ENCODE measurements at places on chromosomes 12 and 14.

DNA sequence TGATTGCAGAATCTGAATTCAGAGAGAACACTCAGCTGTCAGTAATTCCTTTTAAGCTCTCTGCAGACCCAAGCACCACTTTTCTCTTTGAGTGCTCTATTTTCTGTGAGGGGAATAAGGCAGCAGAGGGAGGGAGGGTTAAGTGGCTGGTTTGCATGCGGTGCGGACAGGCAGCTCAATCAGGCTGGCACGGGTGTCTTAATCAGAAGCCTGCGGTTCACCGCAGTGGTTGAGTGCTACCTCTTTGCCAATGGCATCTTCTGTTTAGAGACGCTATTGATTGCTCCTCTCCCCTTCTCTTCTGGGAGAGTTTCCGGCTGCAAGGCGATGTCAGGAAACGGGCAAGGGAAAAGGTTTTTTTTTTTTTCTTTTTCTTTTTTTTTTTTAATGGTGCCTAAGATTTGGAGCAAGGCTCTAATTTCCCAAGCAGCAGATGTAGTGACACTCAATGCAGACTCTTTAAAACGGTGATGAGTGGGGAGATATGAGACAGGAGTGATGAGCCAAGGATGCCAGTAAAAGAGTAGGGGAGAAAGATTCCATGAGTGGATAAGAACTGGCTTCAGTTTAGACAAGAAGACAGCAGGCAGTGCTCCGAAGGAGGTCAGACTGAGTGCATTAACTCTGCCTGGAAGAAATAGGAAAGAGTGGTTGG lies 533.7 kb upstream of the SEL1L start:
- DNase-seq: no peak

DNA sequence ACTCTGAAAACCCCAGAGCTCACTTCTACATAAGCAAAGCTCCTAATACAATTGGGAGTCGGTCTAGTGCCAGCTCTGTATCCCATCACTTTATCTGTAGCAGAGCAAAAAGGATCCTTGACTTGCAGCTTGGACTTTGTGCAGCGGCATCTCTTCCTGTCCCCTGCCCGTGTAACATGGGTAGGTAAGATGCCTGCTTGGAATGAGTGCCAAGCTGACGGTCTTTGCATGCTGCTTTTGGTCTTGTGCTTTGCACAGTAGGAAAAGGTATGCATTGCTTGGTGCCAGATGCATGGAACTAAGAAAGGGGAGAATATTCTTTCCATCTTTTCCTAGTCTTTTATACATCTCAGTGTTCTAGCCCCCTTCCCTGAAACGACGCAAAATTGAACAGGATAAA lies 6.9 kb upstream of the PLEKHH1 start:
- DNase-seq: no peak

DNA sequence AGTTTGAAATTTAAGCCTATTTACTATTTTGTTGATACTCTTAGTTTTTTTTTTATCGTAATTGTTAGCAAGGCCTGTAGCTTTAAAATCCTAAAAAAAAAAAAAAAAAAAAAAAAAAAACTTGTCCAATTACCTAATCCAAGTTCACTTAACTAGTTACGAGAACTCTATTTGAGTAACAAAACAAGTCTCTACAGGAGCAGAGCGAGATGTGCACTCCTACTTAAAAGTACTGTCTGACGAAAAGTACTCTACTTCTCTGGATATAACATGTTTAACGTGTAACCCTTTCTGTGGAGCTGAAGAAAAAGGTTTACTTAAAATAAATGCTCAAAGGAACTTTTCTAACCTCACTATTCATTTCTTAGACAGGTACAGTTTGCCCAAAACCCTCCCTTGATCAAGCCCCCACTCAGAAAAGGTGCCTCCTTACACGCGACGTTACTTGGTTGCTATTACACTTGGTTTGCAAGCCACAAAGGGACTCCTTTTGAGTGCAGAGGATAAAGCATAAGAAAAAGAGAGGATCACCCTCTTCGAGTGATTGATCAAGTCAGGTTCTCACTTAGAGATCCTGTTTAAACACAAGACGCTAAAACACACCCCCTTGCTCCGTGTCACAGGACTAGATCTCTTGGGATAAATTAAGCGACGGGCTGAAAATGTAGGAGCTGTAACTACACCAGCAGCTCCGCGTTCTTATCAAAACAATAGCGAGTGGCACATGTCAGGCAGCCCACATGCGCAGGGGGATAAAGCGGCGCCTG lies 2.2 kb downstream of the BAZ1A start:
- DNase-seq: no peak

GRCh38 chr12:93778306-93778705 lies 101.1 kb downstream of the CRADD start:
- no peak for DNase-seq

DNA sequence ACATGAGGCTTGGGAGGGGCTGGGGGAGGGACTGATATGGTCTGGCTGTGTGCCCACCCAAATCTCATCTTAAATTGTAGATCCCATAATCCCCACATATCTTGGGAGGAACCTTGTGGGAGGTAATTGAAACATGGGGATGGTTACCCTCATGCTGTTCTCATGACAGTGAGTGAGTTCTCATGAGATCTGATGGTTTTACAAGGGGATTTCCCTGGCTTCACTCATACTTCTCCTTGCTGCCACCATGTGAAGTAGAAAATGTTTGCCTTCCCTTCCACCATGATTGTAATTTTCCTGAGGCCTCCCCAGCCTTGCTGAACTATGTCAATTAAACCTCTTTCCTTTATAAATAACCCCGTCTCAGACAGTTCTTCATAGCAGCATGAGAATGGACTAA lies 362.9 kb downstream of the PCNX1 start:
- DNase-seq: no peak

DNA sequence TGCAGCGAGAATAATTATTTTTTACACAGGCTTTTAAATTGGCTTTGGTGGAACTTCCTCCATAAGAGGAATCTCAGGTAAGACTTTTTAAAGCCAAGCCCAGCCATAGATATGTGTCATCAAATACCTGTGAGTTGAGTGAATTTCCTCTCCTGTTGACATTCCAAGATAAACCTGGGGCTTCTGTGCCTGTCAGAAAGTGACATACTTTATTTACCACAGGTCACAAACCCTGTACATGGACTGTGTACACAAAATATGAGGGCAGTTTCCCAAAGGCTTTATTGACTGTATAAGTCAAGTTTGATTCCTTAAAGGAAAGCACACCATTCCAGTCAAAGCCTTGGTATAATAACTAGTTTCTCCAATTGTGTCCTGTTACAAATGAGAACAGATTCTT lies 25.9 kb upstream of the SRSF5 start:
- DNase-seq: no peak

DNA sequence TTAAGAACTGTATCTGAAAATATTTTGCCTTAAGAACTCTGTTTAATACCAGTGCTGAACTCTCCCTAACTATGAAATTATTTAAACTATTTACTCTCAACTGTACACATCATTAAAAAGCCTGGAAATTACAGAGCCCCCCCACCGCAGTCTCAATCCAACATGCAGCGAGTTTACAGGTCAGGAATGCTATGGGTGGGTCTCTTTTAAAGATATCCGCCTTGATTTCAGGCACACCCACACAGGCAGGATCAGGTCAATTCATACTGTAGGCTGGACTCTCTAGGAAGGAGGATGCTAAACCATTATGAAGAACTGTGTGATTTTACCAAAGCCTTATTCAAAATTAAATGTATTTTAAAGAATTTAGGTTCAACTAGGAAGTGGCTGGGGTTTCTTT lies 16.5 kb downstream of the SPTLC2 start:
- DNase-seq: no peak

- no peak for DNase-seq
Measured at GRCh38 chr12:76820888-76821482, 57.1 kb downstream of the ZDHHC17 start.

- DNase-seq: no peak
Measured at GRCh38 chr12:107568718-107569117, 116.9 kb upstream of the PWP1 start.

GRCh38 chr12:25716842-25717241 lies 163.8 kb upstream of the LMNTD1 start:
- no peak for DNase-seq

- no peak for DNase-seq
Measured at GRCh38 chr12:57864442-57865083, 18.0 kb upstream of the CTDSP2 start.

DNA sequence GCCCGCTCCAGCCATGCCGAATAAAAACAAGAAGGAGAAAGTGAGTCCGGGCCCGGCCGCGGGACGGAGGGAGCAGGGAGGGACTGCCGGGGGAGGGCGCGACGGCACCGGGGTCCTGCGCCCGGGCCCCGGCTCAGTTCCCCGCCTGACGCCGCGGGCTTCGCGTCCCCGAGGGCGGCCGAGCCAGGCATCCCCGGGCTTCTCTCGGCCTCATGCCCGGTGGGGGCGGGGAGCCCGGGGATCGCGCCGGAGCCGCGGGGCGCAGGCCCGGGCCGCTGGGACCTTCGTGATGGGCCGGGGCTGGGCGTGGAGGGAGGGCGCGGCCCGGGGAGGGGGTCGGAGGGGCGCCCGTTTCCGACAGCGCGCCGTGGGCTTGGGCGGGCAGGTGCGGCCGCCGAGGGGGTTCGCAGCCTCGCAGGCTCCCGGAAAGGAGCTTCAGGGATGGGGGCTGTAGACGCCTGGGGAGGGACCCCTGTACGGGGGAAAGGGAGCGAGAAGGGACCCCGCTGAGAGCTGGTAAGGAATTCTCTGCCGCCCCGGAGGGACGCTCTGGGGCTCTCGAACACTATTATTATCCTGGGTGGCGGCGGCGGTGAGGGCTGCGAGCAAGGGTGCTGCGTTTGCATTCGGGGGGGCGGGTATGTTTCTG lies 496 bp downstream of the PPP2R5C start:
- DNase-seq: peak; percentile 64

DNA sequence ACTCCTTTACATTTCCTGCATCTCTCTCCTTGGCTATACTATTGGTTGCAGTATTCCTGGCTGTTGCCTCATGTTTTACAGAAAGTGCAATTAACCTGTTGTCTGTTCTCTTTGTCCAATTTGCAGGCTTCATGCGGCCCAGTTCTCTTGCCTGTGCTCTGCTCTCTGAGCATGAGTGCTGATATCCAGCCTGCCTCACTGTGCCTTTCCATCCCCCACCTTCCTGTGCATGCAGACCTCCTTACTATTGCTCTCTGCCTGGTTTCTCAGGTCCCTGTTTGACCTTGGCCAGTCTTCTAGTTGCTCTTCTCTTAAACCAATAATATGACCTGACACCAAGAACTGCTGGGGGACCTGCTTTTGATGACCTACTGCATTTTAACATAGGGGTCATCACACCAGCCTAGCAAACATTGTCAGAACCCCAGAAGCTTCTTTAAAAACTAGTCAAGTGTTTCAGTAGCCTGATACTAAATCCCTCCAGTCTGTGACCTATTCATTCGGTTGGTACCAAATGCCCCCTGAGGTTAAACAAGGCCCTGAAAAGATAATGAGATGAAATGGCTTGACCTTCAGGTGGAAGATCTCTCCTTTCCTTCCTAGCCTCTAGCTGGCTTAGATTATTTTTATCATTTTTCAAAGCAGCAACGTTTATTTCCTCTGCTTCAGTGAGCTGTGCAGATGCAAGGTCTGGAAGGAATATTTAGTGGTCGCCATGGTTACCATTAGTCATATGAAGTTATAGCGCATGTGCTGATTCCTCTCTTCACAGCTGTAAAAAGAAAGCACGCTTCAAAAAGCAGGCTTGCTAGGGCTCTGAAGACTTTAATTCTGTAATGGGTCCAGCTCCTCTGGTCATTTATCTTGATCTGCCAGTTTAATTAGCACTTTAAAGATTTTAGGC lies 216.5 kb downstream of the PHLDA1 start:
- DNase-seq: no peak

DNA sequence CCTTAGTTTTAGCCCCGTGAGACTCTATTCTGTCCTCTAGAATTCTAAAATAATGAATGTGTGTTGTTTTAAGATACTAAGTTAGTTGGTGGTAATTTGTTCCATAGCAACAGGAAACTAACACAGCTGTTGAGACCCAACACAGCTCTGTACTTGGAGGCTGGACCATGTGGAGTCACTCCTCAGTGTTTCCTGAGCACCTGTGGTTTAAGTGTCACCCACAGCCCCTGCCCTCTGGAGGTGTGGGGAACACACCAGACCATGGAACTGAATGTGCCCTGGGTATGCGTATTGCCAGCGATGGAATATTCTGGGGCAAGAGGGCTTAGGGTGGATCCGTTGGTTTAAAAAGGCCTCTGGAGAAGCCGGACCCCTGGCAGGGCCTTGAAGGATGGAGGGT lies 16.6 kb upstream of the GPR68 start:
- peak; percentile 78 for DNase-seq

GRCh38 chr12:128025589-128026245 lies 241.3 kb upstream of the TMEM132C start:
- no peak for DNase-seq

DNA sequence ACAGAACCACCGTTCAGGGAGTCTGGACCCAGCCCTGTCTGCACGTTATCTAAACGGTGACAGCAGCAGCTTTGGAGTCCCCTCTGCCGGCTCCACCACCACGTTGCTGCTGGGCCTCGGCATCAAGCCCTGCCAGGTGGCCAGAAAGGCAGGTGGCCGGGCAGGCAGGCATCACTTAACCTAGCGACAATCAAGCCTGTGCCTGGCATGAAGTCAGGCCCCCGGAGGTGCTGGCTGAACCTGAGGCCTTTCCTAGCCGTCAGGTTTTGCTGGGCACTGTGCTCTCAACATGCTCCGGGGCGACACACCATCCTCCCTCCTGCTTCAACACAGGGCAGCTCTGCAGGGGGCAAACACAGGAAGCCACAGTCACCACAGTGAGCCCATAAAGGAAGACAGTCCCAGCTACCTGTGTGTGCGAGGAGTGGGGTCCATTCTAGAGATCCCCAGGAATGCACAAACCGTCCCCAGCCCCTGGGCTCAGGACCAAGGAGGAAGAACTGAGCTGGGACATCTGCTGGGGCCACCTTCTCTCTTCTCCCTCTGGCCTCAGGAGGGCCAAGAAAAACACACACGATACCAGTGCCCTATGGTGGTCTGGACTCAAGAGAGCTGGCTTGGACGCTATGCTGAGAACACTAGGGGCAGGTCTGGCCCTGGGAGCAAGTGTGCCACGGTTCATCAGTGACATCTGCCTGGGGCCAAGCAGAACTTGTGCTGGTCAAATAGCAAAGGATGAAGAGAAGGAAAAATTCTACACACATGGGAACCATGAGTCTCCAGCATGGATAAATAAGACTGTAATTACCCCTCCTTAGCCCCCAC lies 44.7 kb downstream of the CCDC88C start:
- peak; percentile 83 for DNase-seq

GRCh38 chr14:103846543-103847450 lies 578 bp downstream of the PPP1R13B start:
- no peak for DNase-seq

DNA sequence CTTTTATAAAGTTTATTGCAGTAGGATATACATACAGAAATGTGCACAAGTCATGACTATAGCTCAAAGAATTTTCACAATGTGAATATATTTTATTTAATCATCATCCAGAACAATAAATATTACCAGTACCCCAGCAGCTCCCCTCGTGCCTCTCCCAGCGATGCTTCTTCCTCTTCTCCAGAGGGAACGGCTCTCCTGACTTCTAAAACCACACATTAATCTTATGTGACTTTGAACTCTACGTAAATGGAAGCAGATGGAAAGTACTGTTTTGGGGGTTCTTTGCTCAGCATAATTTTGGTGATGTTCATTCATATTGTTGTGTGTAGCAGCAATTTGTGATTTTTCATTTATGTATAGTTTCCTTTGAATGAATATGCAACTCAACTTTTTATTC lies 4.6 kb upstream of the SLC8A3 start:
- no peak for DNase-seq

Data from activated CD8-positive, alpha-beta memory T cell treated with anti-CD3 and anti-CD28 coated beads, Interleukin-2, amount 10 ng/mL, durations not matched to agents 7 days and 5 days (primary cell).